Astrocyte of the cerebellum (primary cell): ENCODE measurements at places on chromosomes 5 and 9.

- DNase-seq = no peak
Observed at GRCh38 chr9:73006986-73007385, 54.1 kb upstream of the ALDH1A1 start.

- no peak for DNase-seq
Observed at GRCh38 chr5:177359451-177359851, 1.7 kb downstream of the RGS14 start.

- DNase-seq = no peak
Observed at GRCh38 chr5:132059696-132060500, 557 bp upstream of the IL3 start.

DNA sequence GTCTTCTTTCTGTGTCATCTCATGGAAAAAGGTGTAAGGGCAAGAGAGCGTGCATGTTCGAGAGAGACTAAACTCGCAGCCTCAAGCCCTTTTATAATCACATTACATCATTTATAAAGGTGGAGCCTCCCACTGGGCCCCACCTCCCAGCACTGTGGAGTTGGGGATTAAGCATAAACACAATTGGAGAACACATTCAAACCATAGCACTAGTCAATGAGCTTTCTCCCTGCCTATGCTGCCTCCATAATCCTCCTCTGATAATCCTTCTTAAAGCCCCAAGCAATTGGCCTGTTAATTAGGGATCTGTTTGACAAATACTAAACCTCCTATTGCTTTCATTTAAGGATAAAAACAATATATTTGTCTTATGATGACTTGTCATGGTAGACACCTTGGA is 99.6 kb downstream of the NMUR2 start:
- no peak for DNase-seq

- DNase-seq = no peak
Observed at GRCh38 chr5:111144352-111144930, 52.3 kb downstream of the WDR36 start.

DNA sequence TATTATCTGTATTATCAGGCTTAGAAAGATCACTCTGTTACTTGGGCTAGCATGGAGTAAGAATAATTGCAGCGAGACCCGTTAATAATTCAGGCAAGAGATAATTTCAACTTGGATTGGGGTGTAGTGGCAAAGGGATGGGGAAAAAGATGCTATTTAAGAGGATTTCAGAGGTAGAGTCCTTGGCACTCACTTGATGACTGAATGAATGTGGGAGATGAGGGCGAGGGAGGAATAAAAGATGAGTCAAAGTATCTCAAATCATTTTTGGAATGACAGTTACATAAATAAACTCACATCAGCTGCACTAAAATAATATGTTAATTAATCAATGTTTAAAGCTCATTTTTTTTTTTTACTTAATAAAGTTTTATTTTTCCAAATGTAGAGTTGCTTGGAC is 4.5 kb upstream of the GPR21 start:
- DNase-seq = no peak

DNA sequence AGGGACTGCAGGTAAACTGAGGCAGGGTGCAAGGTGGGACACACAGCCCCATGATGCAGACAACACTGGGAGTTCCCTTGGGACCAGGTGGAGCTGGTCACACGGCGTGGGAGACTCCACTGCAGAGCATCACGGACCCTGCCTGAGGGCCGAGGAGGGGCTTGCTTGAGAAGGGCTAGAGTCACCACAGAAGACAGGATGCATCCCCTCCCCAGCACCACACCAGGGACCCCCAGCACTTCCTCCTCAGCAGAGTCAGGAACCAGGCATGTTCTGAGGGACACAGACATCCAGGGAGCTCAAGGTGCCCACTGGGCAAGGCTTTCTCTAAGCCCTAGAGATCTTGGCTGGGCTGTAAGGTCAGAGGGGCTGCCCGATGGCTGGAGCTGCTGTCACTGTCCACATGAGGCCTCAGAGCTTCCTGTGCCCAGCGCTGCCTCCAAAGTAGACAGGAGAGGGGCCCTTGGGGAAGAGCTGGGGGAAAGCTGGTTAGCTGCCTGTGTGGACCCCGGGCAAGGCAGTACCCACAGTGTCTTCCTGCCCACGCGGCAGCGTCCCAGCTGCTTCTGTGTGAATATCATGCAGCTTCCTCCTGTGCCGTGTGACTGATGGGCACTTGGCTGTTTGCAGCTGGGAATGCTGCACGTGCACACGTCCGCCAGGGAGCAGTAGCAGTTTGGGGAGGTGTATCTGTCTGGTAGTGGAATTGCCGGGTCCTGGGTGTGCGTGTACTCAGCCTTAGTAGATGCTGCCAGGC is 176.6 kb downstream of the CACNA1B start:
- DNase-seq = no peak

GRCh38 chr9:111400564-111400898 is 70.5 kb upstream of the OR2K2 start:
- no peak for DNase-seq

GRCh38 chr9:136059851-136060670 is 35.0 kb downstream of the NACC2 start:
- DNase-seq = peak; percentile 67

GRCh38 chr5:122077366-122078115 is 518 bp downstream of the LOX start:
- no peak for DNase-seq

GRCh38 chr9:89413963-89414638 is 83.8 kb downstream of the SEMA4D start:
- DNase-seq = no peak

- no peak for DNase-seq
Observed at GRCh38 chr5:73915345-73915744, 289.3 kb downstream of the ARHGEF28 start.

DNA sequence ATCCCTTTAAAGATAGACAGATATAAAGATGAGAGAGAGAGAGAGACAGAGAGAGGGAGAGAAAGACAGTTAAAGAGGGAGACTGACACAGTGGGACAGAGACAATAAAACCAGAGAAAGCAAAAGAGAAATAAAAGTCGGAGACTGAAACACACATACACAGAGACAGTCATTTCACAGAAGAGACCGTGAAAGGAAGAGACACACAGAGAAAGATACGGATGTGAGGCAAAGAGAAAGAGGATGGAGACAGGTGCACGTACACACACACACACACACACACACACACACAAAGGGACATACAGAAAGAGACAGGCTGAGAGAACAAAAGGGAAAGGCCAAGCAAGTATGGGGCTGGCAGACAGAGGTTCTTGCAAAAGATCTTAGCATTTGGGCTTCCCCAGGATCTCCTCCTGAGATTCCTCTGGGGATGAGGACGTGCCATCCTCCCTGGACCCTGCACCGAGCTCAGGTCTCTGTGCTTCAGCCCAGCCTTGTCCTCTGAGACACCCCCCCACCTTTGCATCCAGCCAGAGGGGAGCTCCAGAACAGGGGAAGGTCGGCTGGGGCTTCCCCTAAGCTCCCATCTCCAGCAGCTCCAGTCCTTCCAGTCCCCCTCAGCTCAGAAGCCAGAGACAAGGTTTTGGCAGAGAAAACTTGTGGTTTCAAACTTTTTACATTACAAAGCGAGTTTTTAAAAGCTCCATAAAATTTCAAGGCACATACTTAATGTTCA is 318.4 kb upstream of the PANK3 start:
- DNase-seq = no peak

DNA sequence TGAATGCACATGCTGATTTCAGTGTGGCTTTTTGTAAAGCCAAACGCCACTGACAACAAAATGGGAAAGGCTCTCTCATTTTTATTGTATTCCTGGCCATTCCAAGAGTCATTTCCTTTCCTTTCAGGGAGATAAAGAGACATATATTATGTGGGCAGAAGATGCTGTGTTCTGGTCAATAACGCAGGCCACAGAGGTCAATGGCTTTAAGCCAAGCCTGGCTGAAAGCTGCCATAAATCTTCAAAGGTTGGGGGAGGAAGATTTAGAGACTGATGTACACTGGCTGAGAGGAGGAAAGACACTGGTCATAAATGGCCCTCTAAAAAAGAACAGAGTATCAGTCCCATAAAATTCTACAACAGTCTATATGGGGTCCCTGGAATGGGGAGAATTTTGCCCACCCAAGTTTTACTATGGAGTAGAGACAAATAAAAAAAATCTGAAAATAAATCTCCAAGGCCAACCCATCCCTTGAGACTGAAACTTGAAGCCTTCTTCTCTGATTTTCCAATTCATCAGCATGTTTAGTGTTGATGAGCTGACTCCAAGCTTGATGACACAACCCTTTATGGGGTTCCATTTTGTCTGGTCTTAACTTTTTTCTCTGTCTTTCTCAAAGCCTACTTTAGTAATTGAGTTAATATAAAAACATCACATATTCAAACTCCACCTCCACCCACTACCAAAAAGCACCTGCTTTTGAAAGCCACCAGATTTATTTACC is 152.1 kb upstream of the SLC24A2 start:
- no peak for DNase-seq

DNA sequence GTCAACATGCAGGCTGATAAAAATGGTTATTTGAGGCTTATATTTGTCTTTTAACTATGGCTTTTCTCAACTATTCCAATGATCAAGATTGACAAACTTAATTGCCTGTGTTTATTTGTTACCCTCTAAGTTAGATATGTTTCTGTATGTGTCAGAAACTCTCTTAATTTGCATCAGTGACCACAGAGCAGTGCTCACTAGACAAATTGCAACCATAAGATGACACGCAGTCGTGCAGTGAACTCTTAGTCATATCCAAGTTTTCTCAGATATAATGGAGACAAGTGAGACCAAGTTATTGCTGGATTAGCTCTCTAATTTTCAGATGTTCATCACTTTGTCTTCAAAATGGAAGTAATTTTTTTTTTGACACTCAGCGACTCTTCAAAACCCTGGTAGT is 342.2 kb upstream of the RFX3 start:
- DNase-seq = no peak

- DNase-seq = no peak
Observed at GRCh38 chr5:60891667-60892066, 47.6 kb upstream of the ELOVL7 start.

GRCh38 chr9:73174330-73174980 is 22.8 kb downstream of the ANXA1 start:
- DNase-seq = no peak

- DNase-seq = no peak
Observed at GRCh38 chr9:126228111-126228780, 98.4 kb upstream of the MVB12B start.

DNA sequence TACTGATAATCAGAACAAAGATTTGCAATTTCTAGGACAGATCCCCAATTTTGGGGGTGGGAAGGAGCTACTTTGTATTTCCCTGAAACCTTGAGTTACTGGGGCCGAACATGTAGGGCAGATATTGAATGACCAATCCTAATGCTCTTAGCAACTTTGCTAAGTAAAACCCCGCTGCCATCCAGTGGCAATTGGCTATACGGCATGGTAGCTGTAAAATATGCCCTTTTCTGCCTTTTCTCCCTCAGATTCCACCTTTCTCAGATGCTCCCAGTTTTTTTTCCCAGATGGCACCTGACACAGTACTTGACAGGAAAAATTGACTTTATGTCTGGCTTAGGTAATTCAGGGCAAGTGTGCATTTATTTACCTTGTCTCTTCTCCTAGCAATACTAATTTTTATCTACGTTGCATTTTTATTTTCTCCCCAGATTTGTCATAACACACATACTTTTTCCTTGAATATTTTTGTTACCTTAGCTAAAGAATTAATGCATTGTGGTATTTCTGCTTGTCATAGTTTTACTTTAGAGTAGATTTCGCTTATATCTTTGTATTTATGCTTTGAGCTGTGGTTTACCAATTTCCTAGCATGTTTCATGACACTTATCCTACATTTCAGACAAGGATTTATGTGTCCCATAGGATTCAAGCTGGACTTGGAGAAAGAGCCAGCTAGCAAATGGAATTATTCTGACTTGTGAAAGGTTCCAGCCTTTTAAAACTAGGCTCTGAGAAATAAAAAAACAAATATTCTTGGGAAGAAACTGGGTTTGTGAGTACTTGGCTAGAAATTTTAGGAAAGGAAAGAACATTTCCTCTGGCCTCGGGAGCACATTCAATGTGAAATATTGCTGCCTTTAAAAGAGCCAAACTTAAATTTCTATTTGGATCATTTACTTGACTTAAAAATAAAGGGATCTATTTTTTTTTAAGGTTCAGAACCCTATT is 37.4 kb downstream of the PIK3R1 start:
- DNase-seq = peak; percentile 59

DNA sequence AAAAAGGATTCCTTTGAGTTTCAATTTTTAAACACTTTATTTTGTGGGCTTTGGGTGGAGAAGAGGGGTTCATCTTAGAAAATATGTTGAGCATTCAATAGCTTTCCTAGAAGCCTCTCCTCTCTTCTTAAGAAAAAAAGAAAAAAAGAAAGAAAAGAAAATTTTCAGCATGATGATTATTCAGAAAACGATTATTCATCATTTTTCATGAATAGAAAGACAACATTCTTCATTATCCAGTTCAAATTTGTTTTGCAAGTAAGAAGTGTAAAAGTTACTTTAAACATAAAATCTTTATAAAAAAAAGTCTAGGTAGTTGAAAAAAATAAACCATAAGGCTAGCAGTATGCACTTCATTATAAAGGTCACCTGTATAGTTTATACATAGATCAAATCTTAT is 636.5 kb downstream of the IRX1 start:
- DNase-seq = no peak

DNA sequence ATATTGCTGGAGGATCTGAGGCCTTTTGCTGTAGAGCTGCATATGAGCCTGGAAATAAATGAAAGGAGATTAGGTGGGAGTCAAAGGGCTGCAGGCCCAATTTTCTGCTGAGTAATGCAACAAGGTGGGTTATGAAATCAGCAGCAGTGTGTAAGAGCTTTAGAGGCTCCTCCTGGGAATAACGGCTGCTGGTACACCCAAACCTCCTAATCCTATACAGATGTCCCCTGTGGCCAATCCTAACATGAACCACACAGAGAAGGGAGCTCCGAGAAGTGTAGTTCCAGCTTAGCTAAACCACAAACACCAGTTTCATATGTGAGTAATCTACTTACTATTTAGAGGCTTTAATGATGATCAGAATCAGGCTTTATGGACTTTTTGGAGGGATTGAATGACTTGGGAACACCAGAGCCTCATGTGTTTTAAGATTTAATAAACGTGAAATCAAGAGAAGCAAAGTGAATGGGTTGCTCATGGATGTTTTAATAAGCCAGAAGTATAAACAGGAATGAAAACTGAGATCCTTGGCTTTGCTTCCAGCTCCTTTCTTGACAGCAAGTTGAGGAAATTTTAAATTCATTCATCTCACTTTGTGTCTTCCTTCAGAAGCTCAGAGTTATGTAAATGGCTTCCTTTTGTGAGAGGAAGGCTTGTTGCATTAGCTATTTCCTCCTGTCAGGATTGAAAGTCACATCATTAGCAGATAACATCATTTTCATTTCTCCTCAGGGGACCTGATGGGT is 437.5 kb downstream of the TMEM232 start:
- peak; percentile 55 for DNase-seq

DNA sequence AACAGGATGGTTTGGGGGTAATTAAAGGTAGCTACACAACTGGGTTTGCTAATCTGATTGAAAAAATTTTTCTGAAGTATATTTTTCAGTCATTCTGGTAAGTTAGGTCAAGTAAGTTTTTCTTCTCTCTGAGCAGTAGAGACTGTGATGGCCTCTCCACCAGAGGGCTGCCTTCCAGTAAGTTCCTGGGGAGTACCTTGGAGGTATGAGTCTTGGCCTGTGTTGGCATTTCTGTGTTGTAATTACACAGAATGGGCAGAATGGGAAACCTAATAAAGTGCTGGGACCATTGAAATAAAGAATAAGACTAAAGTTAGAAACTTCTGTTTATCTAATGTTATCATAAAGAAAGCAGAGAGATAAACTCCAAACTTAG is 430.8 kb downstream of the ARHGEF28 start:
- DNase-seq = no peak

- DNase-seq = no peak
Observed at GRCh38 chr5:5298068-5298633, 124.3 kb upstream of the ICE1 start.
